ENCODE measurements at places on chromosomes 16 and 17. TPM values are rescaled to one million over a fixed set of nuclear protein-coding genes. Genes with fewer than 3 reads are reported as not detected.
A peak's percentile ranks its signal among the peaks of the same experiment; 100 is the strongest.

Gene PSME3
- total RNA-seq, result 195 TPM

GRCh38 chr16:58464916-58465731 is 34.8 kb upstream of the NDRG4 start:
- peak; percentile 42 for DNase-seq

Gene PRSS22
- 131 TPM for total RNA-seq

- no peak for DNase-seq
These were observed 15.3 kb downstream of the LCMT1 start for GRCh38 chr16:25126820-25127232.

- DNase-seq, result peak; percentile 29
These were observed 11.4 kb downstream of the DYNC1LI2 start for GRCh38 chr16:66740010-66740409.

GRCh38 chr16:67530013-67530939 is 1.6 kb downstream of the RIPOR1 start:
- DNase-seq, result peak; percentile 56

Gene TVP23A
- total RNA-seq, result not detected

Gene GNGT2
- total RNA-seq, result not detected

GRCh38 chr16:20650400-20651166 is 46.9 kb downstream of the ACSM1 start:
- DNase-seq, result no peak

Gene PMFBP1
- total RNA-seq, result 5.6 TPM

All from Caco-2 (cell line).